RPMI7951 (cell line): ENCODE measurements at places on chromosomes 12 and 14. TPM values are rescaled to one million over a fixed set of nuclear protein-coding genes. Genes with fewer than 3 reads are reported as not detected.

- DNase-seq: no peak
Measured at GRCh38 chr12:22494319-22494718, 50.0 kb downstream of the C2CD5 start.

DNA sequence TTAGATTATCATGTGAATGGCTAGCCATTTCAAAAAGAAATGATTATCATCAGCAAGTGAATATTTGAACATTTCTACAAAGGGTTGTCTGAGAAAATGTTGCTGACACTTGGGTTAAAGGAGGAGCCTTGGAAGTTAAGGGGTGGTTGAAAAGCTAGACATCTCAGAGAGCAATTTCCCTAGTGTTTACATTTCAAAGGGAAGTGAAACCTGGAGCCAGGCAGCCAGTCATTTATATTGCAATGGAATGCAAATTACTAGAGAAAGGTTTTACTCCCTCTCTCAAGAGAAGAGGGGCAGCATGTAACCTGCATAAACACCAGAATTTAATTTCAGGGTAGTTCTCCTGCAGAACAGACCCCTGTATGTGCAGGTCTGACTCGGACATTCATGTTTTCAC, 279.0 kb downstream of the SLC16A7 start:
- DNase-seq: no peak

DNA sequence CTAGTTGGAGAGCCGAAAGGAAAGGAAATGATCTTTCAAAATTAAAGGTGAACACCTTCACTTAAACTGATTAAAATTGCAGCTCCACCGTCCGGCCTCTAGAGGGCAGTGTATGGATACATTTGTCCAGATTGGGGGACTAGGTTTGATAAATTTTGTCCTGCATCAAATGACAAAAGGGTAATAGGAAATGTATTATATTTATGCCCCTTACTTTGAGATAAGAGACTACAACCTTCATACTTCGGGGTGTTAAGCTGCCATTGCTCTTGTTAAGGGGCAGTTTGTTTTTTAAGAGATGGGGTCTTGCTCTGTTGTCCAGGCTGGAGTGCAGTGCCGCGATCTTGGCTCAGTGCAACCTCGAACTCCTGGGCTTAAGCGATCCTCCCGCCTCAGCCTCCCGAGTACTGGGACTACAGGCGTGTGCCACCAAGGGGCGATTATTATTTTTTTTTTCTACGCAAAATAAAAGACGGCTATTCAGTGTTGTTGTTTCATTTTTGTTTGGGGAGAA, 818 bp upstream of the SUOX start:
- DNase-seq: peak; percentile 57

The GPX2 gene
- total RNA-seq: not detected in 2 replicates

The P2RX2 gene
- total RNA-seq: not detected in 2 replicates

DNA sequence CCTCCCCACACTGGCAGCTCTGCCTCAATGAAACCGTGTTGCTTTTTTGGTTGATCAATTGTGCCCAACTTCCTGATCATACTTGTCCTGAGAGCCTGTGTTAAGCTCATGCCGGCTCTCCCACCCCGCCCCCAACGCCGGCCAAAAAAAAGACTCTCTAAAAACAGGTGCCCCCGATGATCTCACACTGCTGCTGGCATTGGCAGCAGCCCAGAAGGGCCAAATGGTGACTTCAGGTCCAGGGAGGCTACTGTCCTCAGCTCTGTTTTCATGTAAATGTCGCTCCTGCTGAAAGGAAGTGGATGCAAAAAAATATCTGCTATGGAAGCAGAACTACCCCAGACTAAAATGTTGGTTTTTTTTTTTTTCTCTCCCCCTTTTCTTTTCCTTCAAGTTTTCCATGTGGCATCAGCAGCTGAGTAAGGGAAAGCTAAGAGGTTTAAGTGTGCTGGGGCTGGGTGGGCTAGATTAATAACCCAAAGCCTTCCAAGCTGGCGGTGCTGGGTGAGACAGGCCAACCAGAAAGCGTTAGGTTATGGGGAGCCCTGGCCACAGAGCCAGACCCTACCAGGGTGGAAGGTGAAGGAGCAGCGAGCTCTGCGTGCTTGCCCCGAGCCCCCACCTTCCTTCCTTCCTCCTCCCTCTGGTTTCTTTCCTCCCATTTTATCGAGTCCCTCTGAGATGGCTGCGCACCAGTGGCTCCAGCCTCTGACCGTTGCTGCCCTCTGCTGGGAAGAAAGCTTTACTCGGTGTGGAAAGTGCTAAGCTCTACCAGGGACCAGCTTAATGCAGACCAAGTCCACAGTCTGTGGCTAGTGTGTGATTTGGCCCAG, 396.1 kb downstream of the NRXN3 start:
- DNase-seq: peak; percentile 45

- DNase-seq: no peak
Measured at GRCh38 chr12:105892362-105892910, 246.3 kb downstream of the NUAK1 start.

The TOMM20L gene
- not detected in 2 replicates for total RNA-seq

DNA sequence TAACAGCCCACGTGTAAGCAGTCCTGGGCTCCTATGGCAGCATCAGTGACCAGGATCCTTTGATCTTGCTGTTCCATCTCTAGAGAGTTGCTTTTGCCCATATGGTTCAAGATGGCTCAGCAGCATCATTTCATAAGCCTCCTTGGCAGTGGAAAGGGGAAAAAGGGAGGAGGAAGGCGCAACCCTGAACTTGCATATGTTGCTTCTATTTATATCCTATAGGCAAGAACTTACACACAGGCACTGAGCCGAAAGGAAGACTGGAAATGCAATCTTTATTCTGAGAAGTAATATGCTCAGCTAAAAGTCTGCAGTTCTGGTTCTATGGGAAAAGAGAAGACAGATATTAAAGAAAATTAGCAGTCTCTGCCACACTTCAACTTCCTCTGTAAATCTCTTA, 167.7 kb upstream of the PLXNC1 start:
- no peak for DNase-seq

The YY1 gene
- 34.1 and 53.0 TPM in 2 replicates for total RNA-seq

GRCh38 chr14:68564826-68565759, 227.8 kb downstream of the ZFP36L1 start:
- DNase-seq: peak; percentile 66

DNA sequence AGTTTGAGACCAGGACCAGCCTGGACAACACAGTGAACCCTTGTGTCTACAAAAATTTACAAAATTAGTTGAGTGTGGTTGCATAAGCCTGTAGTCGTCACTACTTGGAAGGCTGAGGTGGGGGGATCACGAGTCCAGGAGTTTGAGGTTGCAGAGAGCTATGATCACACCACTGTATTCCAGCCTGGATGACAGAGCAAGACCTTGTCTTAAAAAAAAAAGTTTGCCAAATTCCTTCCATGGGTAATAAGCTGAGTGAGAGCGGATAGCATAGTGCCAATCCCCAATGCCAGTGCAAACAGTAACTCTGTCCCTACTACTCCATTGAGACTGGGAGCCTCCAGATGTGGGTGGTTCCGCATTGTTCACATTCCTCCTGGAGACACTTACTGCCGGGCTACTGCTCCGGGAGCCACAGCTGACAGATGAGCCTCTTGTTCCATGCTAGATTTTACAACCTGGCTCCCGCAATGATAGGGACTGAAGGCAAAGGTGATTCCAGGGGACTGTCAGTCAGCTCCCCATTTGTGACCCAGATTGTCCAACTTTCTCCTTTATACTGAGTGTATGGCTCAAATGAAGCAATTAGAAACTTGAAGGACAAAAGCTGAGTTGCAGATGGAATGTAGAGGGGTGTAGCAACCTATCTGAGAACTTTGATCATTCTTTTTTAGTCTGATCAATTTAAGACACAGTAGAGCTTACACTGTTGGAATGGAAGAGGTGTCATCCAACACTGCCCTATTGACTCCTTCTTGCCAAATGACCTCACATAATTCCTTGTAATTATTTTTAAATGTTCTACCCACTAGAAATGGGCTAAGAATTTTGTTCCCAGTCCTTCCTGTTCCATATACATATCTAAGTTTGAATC, 13.4 kb upstream of the FRMD6 start:
- DNase-seq: peak; percentile 78

DNA sequence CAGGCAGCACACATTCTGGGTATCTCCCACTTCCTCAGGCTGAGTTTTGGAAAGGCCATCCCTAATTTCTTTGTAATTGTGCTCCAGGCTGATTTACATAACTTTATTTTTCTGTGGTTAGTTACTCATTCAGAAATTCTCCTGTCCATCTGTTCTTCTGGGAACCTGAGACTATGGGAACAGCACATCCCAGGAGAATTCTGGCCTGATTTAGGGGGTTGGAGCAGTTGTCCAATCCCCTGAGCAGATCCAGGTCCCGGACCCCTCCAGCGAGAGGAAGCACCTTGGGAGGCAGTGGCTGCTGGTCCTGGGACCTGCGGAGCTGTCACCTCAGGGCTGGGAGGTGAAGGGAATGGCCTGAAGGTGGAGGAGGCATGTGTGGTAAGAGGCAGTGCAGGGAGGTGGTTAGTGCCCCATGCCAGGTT, 40.4 kb downstream of the TSPAN9 start:
- DNase-seq: peak; percentile 98

GRCh38 chr14:105460116-105460515, 14.5 kb upstream of the CRIP2 start:
- no peak for DNase-seq

- no peak for DNase-seq
Measured at GRCh38 chr14:60356906-60357550, 108.0 kb downstream of the PPM1A start.

- DNase-seq: peak; percentile 79
Measured at GRCh38 chr12:131129839-131130238, 176.1 kb downstream of the ADGRD1 start.
